ENCODE measurements at places on chromosomes 16 and 17. TPM values are rescaled to one million over a fixed set of nuclear protein-coding genes. Genes with fewer than 3 reads are reported as not detected.

GRCh38 chr17:5220074-5220473, 14.6 kb downstream of the SCIMP start:
- DNase-seq, result no peak
- no peak overlapping the region for H3K27ac ChIP-seq
- H3K4me3 ChIP-seq, result no peak overlapping the region
- peaks cover 7% of the 10 kb centered on the region for H3K4me1 ChIP-seq
- no peaks in the 10 kb centered on the region for H3K27me3 ChIP-seq
- H3K36me3 ChIP-seq, result no peaks in the 10 kb centered on the region

SOCS7 gene
- total RNA-seq, result 35.7 TPM

IKZF3 gene
- 70.7 TPM for total RNA-seq

GRAP gene
- 15.9 TPM for total RNA-seq

CDRT4 gene
- 16.2 TPM for total RNA-seq

ITGAX gene
- 79.3 TPM for total RNA-seq

AANAT gene
- not detected for total RNA-seq

- H3K4me3 ChIP-seq, result no peak overlapping the region
- no peaks in the 10 kb centered on the region for H3K36me3 ChIP-seq
- H3K27me3 ChIP-seq, result peaks cover under 1% of the 10 kb centered on the region
- H3K4me1 ChIP-seq, result no peaks in the 10 kb centered on the region
- DNase-seq, result no peak
- no peak overlapping the region for H3K27ac ChIP-seq
Observed at GRCh38 chr17:61482467-61482866, 30.2 kb downstream of the TBX4 start.
